ENCODE measurements at places on chromosomes 6 and 20.

DNA sequence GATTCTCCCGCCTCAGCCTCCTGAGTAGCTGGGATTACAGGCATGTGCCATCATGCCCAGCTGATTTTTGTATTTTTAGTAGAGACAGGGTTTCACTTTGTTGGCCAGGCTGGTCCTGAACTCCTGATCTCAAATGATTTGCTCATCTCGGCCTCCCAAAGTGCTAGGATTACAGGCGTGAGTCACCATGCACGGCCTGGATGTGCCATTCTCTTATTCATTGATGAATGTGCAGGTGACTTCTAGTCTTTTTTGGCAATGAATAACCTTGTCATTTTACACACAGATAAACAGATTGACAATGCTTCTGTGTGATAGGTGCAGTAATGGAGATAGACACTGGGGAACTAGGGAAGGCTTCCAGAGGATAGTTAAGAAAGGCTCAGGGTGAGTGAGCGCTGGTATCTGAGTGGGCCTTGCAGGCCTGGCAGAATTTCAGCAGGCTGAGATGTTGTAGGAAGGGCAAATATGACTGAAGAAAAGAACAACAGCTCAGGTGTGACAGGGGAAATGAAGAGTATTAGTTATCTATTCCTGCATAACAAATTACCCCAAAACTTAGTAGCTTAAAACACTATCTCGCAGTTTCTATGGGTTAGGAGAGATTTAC, 23.3 kb downstream of the PPARD start:
- no peak for DNase-seq

DNA sequence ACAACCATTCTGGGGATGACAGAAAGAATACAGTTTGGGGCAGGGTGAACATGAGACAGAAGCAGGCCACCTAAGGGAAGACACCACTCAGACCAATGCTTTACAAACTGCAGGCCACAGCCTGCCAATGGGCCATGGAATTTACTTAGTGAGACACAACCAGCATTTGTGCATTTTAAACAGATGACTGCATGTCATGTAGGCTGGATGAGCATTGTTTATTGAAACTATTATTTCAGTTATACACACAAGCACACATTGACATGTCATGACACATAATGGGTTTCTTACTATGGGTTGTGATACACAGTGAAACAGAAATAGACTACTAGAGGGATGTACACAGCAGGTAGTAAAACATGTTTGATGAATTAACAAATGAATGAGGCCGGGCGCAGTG, 8.0 kb downstream of the PGM3 start:
- no peak for DNase-seq

GRCh38 chr6:20722455-20722854, 188.2 kb downstream of the CDKAL1 start:
- DNase-seq, result no peak

DNA sequence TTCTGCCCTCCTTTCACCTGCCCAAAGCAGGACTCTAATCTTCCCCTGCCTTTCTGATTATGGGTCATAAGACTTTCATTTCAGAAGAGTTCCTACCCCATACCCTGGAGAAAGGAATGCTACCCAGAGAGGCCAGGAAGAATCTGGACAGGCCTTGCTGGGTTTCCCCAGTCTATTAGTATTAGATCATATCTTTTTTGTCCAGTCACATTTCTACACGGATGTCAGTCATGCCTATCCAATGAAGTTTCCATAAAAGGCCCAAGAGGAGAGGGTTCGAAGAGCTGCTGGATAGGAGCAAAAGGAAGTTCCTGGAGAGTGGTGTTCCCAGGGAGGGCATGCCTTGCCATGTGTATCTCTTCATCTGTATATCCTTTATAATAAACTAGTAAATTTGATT, 3.2 kb downstream of the POLH start:
- no peak for DNase-seq

GRCh38 chr6:19301980-19302379, 535.2 kb upstream of the ID4 start:
- no peak for DNase-seq

DNA sequence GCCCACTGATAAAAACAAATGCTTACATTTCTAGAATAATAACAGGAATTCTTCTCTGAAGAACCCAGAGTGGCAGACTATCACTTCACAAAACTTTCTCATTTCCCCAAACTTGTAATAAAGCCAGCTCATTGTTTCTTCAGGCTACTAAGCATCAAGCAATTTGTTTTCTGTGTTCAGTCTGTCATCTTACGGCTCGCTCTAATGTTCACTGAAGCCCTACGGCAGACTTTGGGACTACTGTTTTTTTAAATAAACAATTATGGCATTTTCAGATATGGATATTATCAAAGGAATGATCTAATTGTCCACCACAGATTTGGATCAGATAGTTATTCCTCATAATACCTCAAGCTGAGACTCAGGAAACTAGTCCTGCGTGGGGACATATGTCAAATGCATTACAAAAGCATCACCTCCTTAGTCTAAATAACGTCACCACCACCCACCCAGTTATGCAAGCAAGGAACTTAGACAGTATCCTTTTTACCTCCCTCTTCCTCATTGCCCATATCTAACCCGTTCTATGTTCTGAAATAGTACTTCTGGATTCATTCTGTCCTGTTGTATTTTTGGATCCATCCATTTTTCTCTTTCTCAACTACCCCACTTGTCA, 415.1 kb downstream of the PLCB1 start:
- DNase-seq, result no peak

DNA sequence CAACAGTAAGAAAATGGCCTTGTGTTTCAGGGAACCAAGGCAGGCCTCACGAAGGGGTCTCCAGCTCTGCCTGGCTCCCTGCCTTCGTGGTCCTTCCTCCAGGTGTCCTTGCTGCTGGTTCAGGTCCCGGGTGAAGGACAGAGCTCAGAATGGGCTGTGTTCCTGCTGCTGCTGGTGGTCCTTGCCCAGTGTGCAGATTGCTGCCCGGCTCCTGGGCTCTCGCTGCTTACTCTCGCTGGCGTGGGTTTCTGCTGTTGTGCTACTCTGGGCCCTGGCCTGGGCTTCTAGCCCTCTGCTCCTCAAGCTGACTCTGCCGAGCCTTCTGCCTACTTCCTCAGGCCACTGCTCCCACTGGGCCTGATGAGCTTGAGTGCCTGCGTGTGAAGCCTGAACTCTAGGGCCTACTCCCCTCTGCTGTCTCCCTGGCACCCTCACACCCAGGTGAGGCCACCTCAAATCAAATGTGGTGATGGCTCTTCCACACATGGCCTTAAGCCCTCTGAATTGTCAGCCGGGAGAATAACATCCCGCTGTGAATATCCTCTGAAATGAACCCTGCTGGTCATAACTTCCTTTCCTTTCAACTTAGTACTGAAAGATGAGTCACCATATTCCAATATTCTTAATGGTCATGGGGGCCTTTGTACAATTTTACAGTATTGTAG, 171.6 kb downstream of the FOXC1 start:
- no peak for DNase-seq

- no peak for DNase-seq
These were observed 7.0 kb downstream of the SLC22A23 start for GRCh38 chr6:3449750-3450305.

- no peak for DNase-seq
These were observed 95.2 kb upstream of the BTN3A2 start for GRCh38 chr6:26269531-26270485.

DNA sequence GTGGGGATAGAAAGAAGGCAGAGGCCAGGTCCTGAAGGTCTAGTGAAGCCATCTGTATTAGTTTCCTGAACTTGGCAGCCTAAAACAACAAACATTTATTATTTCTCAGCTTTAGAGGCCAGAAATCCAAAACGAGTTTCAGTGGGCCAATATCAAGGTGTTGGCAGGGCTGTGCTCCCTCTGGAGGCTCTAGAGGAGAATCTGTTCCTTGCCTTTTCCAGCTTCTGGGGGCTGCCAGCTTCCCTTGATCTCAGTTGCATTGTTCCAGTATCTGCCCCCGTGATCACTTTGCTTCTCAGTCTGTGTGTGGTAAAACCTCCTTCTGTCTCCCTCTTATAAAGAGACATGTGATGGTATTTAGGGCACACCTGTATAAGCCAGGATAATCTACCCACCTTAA, 82.4 kb downstream of the MAFB start:
- DNase-seq, result no peak

DNA sequence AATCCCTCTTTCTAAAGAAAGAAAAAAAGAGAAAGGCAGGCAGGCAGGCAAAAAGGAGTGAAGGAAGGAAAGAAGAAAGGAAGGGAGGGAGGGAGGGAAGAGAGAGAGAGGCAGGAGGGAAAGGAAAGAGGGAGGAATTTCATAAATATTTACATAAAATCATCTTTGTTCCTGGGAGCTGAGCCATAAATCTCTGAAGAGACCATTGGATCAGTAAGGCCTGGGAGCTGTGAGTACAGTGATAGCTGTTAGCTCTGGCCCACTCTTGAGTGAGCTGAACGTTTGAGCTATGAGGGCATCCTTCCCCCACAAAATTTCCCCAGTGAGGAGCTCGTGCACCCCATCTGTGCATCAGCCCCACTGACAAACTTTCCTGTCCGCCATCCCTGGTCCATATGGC, 224.0 kb downstream of the SOD2 start:
- no peak for DNase-seq

- DNase-seq, result no peak
These were observed 7.6 kb upstream of the SRSF3 start for GRCh38 chr6:36586606-36587005.

DNA sequence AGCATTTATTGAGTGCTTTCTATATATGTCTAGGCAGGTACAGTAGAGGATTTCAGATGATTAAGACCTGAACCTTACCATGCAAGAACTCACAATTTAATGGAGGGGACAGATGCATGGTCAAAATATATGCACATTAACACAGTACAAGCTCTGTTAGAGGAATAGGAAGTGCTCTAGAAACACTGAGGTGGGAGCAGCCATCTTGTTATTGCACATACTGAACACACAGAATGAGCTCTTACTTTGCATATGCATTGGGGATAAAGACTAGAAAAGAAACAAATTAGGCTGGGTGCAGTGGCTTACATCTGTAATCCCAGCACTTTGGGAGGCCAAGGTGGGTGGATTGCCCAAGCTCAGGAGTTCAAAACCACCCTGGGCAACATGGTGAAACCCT, 438.3 kb downstream of the UTRN start:
- DNase-seq, result no peak

GRCh38 chr20:24545168-24545567, 75.7 kb downstream of the SYNDIG1 start:
- no peak for DNase-seq
